Ammon's horn (tissue), 1 donor: ENCODE measurements at places on chromosomes 7 and 10.

- no peak for DNase-seq
Measured at GRCh38 chr7:40135317-40135610, 459 bp downstream of the SUGCT start.

DNA sequence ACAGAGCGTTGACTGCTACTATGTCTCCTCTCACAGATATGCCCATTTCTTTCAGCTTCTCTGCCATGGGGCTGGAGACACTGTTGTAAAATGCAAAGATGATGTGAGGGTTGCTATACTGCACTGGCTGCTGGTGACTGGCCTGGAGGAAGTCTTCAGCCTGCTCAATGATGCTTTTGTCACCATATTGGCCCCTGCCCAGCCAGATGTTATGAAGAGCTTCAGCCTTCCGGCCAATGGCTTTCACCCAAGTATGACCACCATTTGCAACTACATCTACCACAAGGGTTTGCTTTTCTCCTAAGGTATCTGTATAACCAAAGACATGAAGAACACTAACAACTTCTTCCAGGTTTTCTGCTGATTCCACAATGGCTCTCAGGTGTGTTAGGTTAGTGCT lies 1.6 kb downstream of the C7orf25 start:
- peak; percentile 72 for DNase-seq

- DNase-seq: peak; percentile 73
Measured at GRCh38 chr10:110746254-110746826, 102.2 kb downstream of the RBM20 start.

DNA sequence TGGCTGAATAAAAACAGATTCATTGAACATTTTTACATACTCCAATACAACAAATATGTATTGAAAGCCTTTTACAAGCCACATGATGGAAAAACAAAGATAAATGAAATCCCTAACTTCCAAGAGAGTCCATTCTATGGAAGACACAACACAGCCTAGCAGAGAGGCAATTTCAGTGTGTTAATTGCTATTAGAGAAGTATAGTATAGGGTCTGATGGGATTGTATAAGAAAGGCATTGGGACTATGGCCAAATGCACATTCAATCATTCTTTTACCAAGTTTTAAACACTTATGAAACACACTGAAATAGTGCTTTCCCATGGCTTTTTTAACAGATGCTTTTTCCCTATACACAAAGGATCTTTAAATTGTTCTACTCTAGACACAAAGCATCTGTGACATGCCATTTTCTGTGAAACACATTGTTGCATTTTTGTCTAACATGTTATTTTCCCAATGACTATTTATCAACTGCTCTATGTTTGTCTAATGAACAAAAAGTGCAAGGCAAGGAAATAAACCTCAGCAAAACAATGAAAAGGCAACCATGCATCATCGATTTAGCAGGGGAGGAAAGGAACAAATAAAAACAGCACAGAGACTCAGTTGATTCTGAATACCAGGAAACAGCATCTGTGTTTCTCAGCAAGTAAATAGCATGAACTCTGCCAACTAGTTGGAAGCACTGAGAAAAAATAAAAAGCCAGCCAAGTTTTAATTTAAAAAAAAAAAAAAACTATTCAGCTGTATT lies 42.4 kb upstream of the PHYHIPL start:
- DNase-seq: peak; percentile 46

- DNase-seq: no peak
Measured at GRCh38 chr10:79130846-79131245, 62.1 kb downstream of the ZMIZ1 start.

GRCh38 chr10:132464256-132465192 lies 67.5 kb downstream of the PWWP2B start:
- peak; percentile 84 for DNase-seq

DNA sequence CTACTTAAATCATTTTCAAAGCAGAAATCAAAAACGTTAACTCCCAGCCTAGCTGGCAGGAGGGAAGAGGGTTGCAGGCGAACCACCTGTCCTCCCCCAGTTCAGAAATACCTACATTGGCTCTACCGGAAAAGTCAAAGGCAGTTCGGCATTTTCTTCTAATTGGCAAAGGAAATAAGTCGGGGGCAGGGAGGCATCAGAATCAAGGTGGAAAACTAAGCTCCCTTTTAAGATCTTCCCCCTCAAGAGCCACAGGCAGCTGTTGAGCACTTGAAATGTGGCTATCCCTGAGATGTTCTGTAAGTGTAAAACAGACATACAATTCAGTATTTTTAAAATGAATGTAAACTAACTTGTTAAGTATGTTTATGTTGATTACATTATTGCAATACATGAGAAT lies 957 bp upstream of the ELMO1 start:
- no peak for DNase-seq

DNA sequence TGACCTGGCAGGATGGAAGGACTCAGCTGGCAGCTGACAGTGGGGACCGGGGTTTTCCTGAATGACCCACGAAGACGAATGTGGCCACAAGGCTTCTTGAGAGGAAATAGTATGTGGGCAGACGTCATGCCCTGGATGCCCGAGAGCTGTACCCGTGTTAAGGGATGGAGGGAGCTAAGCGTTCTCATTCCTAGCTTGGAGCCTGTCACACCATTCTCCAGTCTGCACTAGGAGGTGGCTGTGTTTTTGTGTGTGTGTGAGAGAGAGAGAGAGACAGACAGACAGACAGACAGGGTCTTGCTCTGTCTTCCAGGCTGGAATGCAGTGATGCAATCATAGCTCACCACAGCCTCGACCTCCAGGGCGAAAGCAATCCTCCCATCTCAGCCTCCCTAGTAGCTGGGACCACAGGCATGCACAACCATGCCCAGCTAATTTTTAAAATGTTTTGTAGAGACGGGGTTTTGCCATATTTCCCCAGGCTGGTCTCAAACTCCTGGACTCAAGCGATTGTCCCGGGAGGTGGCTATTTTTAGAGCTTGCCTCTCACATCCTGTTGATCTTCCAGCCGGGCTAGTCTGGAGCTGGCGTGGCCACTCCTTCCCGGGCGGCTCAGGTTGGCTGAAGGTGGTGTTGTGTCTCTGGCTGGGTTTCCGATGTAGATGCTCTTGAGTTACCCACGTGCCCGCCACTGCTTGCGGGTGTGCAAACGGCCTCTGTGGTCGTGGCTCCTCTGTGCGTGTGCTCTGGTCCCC lies 2.1 kb downstream of the AMZ1 start:
- no peak for DNase-seq

- DNase-seq: no peak
Measured at GRCh38 chr7:78130446-78131215, 332.1 kb downstream of the PHTF2 start.

- DNase-seq: no peak
Measured at GRCh38 chr7:45035893-45036292, 35.9 kb downstream of the CCM2 start.

GRCh38 chr10:118918587-118918986 lies 110.9 kb upstream of the NANOS1 start:
- no peak for DNase-seq

GRCh38 chr10:131089150-131089549 lies 222.4 kb downstream of the TCERG1L start:
- DNase-seq: no peak

- no peak for DNase-seq
Measured at GRCh38 chr7:116575853-116576252, 51.0 kb downstream of the CAV1 start.

DNA sequence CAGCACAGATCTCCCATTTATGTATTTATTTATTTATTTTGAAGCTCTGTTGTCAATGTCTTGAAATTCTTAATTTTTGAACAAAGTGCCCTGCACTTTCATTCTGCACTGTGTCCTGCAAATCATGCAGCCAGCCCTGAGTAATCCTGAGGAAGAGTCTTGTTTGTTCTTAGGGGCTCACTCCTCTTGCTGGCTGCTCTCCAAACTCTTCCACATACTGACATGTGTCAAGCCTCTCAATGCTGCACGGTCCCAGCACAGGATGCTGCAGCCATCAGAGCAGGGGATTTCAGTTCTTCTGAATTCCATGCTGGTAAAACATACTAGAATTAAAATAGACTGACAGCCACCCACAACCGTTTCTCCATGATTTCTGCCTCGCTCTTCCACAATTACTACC lies 207.2 kb downstream of the PARD3 start:
- DNase-seq: no peak

- DNase-seq: no peak
Measured at GRCh38 chr10:92868036-92868435, 19.7 kb downstream of the EXOC6 start.

- DNase-seq: peak; percentile 40
Measured at GRCh38 chr10:85318809-85319807, 990.7 kb downstream of the CCSER2 start.

GRCh38 chr10:45151467-45152214 lies 150.9 kb downstream of the ZNF22 start:
- peak; percentile 3 for DNase-seq

- DNase-seq: no peak
Measured at GRCh38 chr7:42274053-42274452, 37.0 kb upstream of the GLI3 start.

- no peak for DNase-seq
Measured at GRCh38 chr7:117931314-117931713, 58.1 kb upstream of the CTTNBP2 start.

GRCh38 chr10:79248341-79249185 lies 98.7 kb upstream of the PPIF start:
- DNase-seq: peak; percentile 82

DNA sequence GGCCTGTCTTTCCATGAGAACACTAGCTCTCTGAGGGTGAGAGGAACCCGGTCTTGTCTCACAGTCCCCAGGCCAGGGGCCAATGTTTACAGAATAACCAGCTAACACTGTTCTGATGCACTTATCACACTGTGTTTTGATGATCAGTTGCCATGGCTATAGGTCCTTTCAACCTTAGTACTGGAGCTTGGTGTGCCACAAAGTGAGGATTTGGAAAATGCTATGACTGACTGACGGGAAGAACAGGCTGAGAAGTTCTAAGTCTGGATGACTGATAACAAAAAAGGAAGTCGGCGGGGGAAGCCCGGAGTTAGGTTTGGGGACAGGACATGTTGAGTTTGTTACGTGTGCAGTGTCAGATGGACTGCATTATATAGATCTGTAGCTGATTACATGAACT lies 141.8 kb downstream of the CTTNBP2 start:
- DNase-seq: peak; percentile 32

DNA sequence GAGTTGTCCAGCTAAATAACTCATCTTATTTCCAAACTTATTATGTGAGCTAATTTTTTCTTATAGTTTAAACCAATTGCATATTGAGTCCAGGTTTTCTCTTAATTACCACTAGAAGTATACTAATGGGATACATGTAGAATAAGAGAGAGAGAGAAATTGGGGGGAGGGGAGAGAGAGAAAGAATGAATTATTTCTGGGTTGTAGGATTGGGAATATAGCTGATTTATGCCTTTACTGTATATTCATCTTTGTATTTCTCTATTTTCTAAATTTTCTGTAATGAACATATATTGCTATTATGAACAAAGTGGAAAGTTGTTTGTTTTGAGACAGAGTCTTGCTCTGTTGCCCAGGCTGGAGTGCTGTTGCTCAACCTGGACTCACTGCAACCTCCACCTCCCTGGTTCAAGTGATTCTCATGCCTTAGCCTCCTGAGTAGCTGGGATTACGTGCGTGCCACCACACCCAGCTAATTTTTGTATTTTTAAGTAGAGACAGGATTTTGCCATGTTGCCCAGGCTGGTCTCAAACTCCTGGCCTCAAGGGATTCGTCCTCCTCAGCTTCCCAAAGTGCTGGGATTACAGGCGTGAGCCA lies 26.1 kb upstream of the ITGB1 start:
- DNase-seq: no peak

DNA sequence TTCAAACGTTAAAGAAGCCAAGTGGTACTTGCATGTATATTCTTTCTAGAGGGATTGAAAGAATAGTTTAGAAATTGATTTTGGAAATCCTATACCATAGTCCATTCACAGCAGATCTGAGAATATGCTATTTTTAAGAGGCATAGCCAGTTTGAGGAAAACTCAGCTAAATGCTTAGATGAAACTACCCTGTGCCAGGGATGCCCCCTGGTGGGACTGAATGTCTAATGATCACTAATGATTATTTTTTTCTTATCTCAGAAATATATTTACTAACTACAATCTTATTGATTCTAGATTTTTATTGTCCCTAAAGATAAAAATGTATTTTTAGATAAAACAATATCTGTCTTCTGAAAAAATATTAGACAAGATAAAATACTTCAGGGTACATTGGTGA lies 844.9 kb upstream of the PHF14 start:
- peak; percentile 52 for DNase-seq

DNA sequence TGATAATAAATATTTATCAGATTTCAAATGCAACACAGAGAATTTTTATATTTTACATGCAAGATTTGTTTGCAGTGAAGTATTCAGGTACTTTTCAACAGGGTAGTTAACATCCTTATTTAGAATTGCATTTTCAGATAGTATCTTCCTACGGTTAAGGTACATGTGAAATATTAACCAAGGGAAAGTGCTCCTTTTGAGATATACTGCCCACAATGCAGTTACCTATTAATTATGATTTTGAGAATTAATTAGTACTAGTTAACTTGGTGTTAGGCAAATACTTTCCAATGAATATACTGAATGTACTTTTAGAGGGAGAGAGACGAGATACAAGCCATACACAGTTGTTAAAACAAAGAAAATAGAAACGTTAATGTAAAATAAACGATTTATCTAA lies 206.2 kb upstream of the YAE1 start:
- no peak for DNase-seq

- no peak for DNase-seq
Measured at GRCh38 chr7:157587051-157587804, 250.4 kb downstream of the DNAJB6 start.

DNA sequence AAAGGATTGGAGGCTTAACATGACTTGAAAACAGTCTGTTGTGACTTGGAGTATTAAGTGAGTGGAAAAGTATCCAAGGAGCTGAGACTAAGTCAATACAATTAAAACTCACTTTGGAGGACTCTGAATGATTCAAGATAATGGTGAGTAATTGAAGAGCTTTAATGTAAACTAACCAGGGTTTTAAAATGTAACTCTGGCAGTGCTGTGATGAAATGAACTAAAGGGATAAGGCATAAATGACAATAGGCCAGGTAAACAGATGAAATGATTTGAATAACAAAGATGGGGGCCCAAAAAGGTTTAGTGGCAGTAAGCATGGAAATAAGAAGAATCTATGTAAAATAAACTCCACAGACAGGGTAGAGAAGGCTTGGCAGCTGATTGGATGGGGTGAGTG lies 316.5 kb upstream of the CACNA2D1 start:
- DNase-seq: no peak

DNA sequence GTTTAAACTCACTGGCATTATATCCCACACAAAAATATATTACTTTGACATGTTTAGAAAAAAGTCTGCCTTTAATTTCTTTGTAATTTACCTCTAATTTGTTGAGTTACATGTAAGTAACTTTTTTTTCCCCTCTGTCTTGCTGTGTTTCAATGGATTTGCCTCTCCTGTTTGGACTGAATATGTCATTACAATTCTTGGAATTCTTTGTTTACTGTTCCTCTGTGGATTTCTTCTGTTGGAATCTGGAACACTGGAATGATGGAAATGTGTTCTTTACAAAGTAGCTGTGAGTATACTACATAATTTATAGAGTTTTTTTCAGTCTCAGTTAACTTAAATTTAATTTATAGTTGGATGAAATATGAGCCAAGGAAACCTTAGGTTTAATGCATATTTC lies 30.4 kb downstream of the SEPTIN7 start:
- no peak for DNase-seq
